AG10803 (cell line): ENCODE measurements at places on chromosomes 7 and 10.

GRCh38 chr10:90862908-90863514, 5.2 kb upstream of the HTR7 start:
- DNase-seq: peak; percentile 37

DNA sequence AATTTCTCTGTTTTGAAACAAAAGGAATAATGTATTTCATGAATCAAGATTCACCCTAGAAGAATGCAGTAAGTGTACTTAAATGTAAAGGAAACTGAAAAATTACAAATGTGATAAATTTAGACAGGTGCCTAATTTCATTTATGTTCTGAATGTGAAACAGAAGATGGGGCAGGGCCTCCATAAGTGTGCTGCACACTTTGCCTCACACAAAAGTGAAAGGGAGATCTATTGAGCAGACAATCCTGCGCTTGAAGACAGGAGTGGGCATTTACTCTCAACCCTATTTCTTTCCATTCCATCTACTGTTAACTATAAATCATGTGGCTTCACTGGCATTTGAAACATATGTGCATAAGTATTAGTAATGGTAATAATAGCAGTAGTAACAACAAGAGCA, 36.2 kb downstream of the GNG11 start:
- no peak for DNase-seq

DNA sequence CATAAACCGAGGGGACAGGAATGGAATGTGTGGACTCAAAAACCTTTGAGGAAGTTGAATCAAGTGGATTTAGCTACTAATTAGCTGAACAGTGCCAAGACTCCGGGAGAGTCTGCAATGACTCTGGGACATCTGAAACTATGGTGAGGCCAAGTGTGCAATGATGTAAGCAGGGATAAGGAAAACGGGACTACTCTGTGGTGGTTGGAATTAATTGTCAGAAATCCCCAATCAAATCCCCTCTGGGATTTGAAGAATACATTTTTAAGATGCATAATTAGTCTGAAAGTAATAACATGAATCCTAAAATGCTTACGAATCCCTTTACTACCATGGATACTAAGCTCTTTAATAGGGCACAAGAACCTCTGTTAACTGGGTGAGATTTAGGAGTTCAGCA, 602.8 kb downstream of the NRG3 start:
- no peak for DNase-seq

- no peak for DNase-seq
Measured at GRCh38 chr7:158979635-158980351, 123.4 kb downstream of the DYNC2I1 start.
